Natural killer cell (primary cell): ENCODE measurements at places on chromosomes 7 and 10.

GRCh38 chr7:38310591-38311101 is 37.2 kb upstream of the TARP start:
- DNase-seq, result peak; percentile 13

DNA sequence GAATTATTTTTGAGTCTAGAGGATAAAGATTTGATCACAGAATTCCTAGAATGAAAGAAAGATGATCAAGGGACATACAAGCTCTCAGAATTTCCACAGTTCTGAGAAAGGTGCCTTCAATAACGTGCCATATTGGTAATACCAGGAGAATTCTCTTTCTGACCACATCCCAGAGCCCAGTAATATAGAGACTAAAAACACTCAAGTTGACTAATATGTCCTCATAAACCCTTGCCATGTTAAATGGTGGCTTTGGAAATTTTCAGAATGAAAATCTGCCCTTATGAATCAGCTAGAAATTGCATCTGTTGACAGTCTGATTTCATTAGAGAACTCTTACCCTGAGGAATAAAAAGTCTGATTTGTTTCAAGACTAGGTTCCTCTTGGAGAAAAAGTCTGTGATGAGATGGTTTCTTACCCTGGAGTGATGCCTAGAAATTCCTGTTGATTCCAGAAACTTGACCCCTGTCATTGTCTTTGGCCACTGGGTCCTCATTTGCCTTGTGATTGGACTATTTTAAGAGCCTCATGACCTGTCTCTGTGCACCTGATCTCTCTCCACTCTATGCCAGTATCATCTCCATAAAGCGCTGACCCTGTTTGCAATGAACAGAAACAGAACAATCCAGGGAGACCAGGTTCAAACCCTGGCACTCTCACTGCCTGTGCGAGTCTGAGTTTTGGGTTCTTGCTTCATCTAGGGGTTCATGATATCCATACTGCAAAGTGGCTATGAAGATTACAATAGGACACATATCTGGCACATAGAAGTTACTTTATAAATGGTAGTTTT is 3.3 kb downstream of the IL2RA start:
- no peak for DNase-seq

- no peak for DNase-seq
Measured at GRCh38 chr7:86668315-86668714, 24.6 kb downstream of the GRM3 start.

DNA sequence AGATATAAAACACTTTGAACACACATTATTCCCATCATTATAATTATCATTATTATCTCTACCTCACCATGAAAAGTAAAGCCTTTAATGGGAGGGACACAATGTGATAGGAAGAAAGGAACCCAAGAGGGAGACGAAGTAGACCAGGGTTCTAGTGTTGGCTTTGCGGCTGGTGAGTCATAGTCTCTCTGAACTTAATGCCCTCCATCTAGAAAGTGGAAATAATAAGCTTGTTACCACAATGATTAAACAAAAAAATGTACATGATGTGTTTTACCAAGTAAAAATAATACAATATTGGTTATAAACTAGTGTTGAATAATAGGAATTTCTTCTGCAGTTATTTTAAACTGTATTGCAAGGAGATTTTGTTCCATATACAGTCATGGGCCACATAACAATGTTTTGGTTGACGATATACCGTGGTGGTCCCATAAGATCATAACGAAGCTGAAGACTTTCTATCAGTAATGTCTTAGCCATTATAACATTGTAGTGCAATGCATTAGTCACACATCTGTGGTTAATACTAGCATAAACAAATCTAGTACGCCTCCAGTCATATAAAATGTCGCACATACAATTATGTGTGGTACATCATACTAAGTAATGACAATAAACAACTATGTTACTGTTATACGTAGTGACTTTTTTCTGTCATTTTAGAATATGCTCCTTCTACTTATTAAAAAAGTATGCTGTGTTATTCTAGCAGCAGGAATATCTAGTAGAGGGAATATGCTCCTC is 450.6 kb upstream of the SORCS1 start:
- no peak for DNase-seq

DNA sequence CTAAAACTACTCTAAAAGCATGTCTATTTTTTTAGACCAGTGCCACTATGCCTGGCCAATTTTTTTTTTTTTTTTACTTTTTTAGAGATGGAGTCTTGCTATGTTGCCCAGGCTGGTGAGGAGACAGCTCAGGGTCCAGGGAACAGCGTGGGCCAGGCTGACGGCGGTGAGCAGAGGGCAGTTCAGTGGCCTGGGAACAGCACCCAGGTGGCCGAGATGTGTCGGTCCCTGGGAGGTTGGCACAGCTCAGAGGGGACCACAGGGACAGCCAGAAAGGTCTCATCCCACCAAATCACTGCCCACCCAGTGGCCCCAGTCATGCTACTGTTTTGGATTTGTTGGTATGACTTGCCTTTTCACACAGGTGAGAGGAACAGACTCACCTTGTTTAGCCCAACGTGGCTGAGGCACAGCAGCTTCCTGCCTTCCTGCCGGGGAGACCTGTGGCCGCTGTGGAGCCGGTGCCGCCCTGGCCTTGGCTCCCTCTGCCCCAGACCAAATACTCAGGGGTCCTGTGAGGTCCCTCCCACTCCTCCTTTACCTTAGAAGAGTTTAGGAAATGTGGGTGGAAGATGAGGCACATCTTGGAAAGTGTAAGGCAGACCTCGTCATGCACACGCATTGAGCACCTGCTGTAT is 109.6 kb downstream of the PTPRE start:
- no peak for DNase-seq

- no peak for DNase-seq
Measured at GRCh38 chr7:24727154-24728120, 29.8 kb downstream of the GSDME start.

DNA sequence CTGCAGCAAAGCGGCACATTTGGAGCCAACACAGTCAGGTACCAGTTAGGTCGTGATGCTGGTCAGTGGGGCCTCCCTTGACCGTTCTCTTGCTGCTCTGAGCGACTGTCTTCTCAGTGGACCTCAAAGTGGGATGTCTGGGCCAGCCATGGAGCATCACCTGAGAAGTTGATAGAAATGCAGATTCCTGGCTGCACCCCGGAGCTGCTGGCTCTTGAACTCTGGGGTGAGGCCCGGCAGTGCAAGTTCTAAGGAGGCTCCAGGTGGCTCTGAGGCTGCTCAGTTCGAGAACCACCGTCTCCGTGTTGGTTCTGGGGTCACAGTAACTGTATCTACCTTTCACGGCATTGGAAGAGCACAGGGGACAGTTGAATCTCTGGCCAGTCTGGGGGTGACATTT is 147.5 kb downstream of the WDR37 start:
- no peak for DNase-seq

- no peak for DNase-seq
Measured at GRCh38 chr10:20778008-20778757, 118.9 kb downstream of the NEBL start.

GRCh38 chr10:60281792-60282353 is 107.8 kb downstream of the ANK3 start:
- DNase-seq, result no peak

- DNase-seq, result no peak
Measured at GRCh38 chr7:24748521-24748920, 8.7 kb downstream of the GSDME start.

- DNase-seq, result no peak
Measured at GRCh38 chr10:89399956-89400355, 7.5 kb downstream of the IFIT1 start.

GRCh38 chr7:139034855-139035585 is 822 bp downstream of the ZC3HAV1L start:
- DNase-seq, result no peak

GRCh38 chr7:87342231-87342630 is 3.2 kb upstream of the CROT start:
- DNase-seq, result no peak

DNA sequence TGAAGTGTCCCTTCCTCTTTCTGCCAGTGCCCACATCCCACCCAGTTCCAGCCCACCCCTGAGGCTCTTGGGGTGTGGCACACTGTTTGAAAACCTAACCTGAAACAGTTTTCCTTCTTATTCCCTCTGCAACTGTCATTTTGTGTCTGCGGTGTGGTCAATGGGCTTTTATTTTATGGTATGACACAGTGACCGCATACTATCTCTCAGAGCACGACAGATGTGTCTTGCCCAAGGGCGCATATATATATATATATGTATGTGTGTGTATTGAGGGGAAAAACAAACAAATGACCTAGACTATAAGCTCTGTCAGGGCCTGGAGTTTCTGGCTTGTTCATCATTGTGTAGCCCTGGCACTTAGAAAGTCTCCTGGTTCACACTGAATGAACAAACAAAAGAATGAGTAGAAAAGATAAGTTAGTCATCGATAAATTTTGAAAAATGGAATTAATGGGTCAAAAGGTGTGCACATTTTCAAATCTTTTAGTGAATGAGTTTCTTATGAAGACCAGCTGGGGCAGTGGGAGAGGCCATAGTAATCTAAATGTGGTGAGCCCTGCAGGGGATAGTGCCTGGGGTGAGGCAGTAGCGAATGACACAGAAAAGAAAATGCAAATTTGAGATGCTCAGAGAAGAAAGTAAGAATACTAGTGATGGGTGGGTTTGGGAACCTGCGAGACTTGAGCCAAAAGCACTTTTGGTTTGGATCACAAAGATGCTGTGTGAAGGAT is 198.4 kb downstream of the SNX10 start:
- no peak for DNase-seq
